Esophagus squamous epithelium (tissue), 5 donors: ENCODE measurements at places on chromosomes 6 and 20.

GRCh38 chr6:72716916-72717315 is 95.1 kb downstream of the KCNQ5 start:
- no peak for DNase-seq

- no peak for DNase-seq
Observed at GRCh38 chr6:131917763-131918649, 33.2 kb downstream of the CCN2 start.

GRCh38 chr20:43331906-43332305 is 125.8 kb upstream of the SRSF6 start:
- DNase-seq, result no peak

- no peak for DNase-seq
Observed at GRCh38 chr20:62316331-62317166, 13.8 kb downstream of the ADRM1 start.

DNA sequence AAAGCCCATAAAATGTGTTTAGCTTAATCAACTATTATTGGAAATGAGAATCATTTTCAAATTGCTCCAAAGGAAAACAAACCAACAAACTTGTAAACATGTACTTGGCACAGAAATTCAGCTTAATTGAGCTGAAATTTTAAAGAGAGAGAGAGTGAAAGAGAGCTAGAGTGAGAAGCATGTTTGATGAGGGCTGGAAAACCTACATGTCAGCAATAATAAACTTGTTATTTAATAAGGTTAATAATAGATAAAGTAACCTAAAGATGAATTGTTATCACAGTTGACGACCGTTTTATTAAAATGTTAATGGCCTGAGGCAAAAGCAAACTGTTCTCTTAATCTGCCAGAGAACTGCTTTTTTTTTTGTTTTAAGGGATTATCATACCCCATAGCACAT is 496.1 kb downstream of the RNF144B start:
- no peak for DNase-seq

DNA sequence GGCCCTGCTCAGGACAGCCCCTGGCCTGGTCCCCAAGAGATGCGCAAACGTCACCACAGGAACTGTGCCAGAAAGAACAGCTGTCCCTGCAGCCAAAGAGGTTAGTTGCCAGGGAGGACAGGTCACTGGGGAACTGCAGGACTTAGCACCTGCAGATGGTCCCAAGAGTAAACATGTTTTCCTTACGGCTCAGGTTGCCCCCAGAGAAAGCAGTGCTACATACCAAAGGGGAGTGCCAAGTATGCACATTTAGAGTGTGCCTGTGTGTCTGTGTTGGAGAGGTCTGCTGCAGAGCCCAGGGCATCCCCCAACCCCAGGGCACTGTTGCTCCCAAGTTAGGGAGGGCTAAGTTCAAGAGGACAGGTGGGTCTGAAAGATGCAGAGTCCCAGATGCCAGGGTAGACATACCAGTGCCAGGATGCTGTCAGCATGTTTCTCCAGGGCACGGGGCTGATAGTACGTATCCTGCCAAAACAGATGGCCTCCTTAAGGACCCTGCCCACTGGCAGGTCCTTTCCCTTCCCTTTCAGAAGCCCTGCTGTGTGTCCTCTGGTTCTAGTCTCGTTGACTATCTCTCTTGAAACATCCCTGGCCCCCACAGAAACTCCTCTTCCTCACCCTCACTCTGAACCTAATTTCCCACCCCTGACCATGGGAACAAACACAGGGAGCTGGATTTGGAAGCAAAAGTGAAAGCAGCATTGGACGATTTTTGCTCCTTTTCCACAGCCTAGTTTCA is 1.3 kb downstream of the ABHD16A start:
- DNase-seq, result no peak

DNA sequence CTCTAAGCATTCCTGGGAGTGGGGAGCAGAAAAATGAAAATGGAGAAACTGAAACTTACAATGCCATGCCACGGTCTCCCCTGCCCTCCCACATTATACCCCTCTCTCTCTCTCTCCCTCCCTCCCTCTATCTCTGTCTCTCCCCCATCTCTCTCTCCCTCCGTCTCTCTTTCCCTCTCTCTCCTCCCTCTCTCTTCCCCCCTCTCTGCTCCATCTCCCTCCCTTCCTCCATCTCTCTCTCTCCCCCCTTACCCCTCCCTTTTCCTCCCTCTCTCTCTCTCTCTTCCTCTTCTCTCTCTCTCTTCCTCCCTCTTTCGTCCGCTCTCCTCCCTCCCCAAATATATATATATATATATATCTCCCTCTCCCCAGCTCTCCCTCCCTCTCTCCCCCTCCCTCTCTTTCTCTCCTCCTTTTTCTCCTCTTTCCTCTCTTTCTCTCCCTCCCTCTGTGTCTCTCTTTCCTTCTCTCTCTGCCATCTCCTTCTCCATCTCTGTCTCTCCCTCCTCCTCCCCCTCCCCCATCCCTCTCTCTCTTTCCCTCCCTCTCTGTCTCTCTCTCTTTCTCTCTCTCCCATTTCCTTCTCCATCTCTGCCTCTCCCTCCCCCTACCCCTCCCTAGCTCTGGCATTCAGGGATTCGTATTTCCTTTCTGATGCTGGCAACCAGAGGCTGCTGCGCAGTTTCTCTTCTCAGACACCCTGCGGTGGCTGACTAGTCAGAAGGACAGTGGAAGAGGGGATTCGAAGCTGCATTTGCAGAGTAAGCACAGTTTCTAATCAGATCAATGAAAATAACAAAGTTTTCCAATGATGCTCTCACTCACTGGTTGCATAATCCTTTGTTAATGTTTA is 13.9 kb upstream of the VAPB start:
- DNase-seq, result no peak

DNA sequence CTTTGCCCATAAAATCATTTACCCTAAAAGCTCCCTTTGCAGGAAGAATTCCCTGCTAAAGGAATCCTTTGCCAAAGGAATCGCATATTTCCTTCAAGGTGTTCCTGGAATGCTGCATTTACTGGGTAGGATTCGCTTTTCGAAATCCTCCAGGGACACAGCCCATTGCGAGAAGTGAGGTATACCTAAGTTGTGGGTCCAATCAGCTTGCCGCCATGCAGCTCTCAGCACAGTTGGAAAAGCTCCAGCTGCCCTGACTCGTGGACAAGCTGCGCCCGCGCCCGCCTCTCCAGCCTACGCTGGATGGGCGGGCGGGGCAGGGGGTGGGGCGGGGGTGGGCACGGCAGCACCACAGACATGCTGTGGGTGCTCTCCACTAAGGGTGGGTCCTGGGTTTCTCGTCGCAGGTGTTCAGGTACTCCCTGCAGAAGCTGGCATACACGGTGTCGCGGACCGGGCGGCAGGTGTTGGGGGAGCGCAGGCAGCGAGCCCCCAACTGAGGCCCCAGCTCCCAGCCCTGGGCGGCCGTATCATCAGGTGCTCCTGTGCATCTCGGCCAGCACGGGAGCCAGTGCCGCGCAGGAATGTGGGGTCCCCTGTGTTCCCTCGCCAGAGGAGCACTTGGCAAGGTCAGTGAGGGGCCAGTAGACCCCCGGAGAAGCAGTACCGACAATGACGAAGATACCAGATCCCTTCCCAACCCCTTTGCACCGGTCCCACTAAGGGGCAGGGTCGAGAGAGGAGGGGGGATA is 1.4 kb downstream of the NNAT start:
- no peak for DNase-seq

DNA sequence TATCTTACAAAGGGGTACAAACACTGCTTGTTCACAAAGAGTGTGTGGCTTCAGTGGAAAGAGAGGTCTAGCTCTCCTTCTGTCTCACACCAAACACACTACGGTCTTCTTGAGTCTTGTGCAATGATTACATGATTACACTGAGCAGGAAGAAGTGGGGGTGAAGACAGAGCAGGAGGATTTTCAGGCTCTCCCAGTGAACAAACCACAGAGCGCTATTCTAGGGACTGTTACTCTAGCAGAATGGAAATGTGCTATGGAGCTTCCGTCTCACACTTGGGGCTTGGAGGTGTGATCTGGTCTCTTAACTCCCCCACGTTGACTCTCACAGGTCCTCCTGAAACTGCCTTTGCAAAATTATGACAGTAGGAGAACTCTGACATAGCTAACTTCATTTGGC is 203.4 kb downstream of the MYLK4 start:
- no peak for DNase-seq

- no peak for DNase-seq
Observed at GRCh38 chr20:3380228-3381070, 27.0 kb downstream of the DNAAF9 start.

DNA sequence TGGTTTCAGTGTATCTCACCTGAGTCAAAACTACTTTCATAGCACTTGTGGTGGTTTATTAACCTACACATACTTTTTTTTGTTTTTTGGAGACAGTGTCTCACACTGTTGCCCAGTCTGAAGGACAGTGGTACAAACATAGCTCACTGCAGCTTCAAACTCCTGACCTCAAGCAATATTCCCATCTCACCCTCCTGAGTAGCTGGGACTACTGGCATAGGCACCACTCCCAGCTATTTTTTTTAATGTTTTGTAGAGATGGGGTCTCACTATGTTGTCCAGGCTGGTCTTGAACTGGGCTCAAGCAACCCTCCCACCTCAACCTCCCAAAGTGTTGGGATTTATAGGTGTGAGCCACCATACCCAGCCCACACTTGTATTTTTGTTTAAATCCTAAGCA is 49.7 kb downstream of the STAU1 start:
- DNase-seq, result no peak

- DNase-seq, result no peak
Observed at GRCh38 chr6:157099912-157100593, 223.3 kb downstream of the TMEM242 start.

DNA sequence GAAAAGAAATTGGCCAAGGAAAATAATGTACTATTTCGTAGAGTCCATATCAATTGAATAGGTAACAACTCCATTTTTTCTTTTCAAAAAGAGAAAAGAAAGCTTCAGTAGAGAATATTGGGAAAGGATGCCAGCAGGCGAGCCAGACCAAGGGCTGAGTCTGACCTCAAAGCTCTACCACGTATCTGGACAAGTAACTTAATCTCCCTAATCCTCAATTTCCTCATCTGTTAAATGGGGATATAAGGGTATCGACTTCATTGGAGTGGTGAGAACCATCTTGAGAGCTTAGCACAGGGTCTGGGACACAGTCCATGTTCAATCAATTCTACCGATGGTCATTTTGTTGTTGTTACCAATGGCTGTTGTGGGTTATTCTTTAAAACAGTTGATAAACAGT is 63.2 kb upstream of the TBC1D7 start:
- DNase-seq, result no peak

GRCh38 chr6:166490671-166491500 is 95.6 kb downstream of the RAMACL start:
- DNase-seq, result no peak

DNA sequence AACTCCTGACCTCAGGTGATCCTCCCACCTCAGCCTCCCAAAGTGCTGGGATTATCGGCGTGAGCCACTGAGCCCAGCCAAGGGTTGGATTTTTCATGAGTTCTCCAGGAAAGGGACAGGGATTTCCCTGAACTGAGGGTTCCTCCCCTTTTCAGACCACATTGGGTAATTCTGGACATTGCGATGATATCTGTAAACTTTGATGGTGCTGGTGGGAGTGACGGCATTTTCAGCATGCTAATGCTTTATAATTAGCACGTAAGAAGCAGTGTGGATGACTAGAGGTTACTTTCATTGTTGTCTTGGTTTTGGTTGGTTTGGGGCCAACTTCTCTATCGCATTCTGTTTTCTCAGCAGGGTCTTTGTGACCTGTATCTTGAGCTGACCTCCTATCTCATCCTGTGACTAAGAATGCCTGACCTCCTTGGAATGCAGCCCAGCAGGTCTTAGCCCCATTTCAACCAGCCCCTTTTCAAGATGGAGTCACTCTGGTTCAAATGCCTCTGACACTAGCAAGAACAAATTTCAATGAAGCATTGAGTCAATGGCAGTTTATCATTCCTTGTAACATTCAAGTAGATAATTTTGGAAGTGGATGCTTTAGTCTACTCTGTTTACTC is 156.5 kb downstream of the TTLL2 start:
- DNase-seq, result no peak

DNA sequence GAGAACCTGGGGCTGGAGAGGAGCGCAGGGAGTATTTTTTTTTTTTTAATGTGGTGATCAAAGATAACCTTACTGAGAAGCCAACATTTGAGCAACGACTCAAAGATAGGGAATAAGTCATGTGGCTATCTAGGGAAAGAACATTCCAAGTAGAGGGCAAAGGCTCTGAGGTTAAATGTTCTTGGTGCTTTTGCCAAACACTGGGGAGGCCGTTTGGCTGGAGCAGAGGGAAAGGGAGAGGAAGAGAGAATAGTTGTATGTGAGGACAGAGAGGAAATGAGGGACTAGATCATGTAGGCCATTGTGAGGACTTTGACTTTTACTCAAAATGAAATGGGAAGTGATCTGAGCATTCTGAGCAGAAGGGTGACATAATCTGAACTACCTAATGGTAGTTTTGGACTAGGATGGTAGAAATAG is 27.8 kb downstream of the ACSS2 start:
- no peak for DNase-seq

DNA sequence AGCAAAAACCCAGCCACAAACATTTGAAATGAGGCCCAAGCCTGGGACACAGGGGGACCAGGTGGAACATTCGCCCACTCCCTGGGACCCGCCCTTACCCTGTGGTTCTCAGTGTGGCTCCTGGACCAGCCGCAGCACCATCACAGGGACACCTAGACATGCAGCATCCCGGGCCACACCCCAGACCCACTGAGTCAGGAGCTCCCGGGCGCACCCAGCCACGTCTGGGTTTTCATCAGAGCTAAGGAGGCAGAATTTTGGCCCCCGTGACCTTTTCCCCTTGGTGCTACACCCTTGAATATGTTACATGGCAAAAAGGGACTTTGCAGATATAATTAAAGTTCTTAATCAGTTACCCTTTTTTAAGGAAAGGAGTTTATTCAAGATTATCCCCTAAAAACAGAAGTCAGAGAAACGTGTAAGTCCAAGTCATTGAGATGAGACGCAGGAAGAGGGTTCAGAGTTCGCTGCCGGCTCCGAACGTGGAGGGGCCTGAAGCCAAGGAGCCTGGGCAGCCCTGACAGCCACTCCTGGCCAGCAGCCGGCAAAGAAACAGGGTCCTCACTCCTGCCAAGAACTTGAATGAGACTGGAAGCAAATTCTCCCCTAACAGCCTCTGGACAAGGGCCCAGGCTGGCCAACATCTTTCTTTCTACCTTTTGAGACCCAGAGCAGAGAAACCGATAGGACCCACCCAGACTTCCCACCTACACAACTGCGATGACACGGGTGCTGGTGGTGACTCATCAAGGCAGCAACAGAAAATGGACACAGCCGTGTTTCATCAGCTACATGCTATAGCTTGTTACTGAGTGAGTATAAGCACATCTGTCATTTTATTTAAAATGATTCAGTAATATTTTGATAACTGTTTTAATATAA is 25.3 kb downstream of the BFSP1 start:
- DNase-seq, result no peak

- no peak for DNase-seq
Observed at GRCh38 chr6:21228411-21228810, 365.1 kb upstream of the SOX4 start.

- no peak for DNase-seq
Observed at GRCh38 chr20:50215101-50215690, 24.6 kb downstream of the CEBPB start.

GRCh38 chr6:149863698-149864577 is at the start of gene LRP11:
Gene LRP11, minus strand, starts transcription at chr6:149864359. Its CDS starts 339 bp downstream, at chr6:149864020.
- peak; percentile 26 for DNase-seq

- DNase-seq, result no peak
Observed at GRCh38 chr6:53594596-53594995, 49.7 kb upstream of the GCLC start.
